ENCODE measurements at places on chromosomes 5 and 9.

DNA sequence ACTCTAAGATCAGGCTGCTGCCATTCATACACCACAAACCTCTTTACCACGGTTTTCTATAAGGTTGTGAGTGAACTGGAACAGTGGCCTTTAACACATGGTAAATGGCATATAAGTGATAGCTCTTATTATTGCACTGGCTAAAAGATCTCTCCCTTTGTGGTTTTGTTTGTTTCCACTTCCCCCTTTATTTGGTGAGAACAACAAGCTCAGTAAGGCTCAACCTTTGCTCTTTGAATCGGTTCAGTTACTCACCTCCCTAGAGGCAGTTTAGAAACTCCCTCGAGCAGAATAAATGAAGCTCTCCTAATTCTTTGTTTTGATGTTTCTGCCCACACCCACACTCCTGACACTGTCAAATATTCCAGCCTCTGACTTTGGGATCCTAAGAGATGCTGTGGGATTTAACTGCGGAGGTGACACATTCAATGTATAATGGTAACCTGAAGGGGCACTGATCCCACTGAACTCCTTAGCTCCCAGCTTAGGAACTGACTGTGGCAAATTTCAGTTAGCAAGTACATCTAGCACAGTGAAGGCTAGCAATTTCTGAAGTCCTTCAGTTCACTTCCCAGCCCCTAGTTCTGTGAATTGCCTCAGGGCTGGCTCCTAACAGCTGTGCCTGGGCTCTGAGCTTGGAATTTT is 22.5 kb upstream of the RAD23B start:
- DNase-seq = peak; percentile 8

- no peak for DNase-seq
These were observed 3.0 kb downstream of the PAX5 start for GRCh38 chr9:37031081-37031480.

GRCh38 chr5:74040811-74041491 is 415.0 kb downstream of the ARHGEF28 start:
- no peak for DNase-seq

DNA sequence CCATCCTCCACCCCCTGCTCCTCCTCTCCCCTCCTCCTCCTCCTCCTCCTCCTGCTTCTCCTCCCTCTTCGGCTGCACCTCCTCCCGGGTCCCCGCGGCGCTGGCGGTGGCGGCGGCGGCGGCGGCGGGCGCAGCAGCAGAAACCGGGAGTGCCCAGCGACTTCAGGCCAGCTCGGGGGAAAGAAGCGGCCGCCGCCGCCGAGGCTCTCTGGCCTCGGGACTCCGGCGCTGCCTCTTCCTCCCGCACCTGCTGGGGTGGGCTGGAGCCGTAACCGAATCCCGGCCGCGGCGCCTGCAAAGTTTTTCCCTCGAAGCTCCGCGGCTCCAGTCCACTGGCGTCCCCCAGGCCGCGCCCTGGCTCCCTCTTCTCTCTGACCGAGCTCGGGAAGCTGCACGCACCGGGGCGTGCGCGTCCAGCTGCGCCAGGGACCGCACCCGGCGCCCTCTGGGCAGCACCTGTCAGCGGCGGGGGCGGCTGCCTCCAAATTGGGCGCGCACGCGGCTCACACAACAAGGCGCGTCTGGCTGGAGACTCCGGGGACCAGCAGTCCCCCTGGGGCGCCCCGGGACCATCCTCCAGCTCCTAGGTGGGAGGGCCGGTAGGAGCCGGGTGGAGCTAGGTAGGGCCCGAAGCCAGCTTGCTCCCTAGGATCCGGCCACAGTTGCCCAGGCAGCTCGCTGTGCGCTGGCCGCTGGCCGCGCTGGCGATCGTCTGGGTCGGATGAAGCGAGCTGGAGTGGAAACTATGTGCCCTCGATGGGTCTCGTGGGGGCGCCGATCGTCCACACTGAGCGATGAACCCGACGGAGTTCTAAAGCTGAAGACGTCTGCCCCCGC is at the start of gene MCTP1:
TSS of gene MCTP1 (minus strand) at position 523 of the 837 bp plus-strand sequence.
- DNase-seq = peak; percentile 53

GRCh38 chr9:14081745-14082144 is 232.2 kb downstream of the NFIB start:
- no peak for DNase-seq

- DNase-seq = peak; percentile 47
These were observed at the start of gene DAB2 for GRCh38 chr5:39424736-39425637. Gene DAB2, minus strand, starts transcription at chr5:39424980. Its CDS starts 30,660 bp downstream, at chr5:39394320.

DNA sequence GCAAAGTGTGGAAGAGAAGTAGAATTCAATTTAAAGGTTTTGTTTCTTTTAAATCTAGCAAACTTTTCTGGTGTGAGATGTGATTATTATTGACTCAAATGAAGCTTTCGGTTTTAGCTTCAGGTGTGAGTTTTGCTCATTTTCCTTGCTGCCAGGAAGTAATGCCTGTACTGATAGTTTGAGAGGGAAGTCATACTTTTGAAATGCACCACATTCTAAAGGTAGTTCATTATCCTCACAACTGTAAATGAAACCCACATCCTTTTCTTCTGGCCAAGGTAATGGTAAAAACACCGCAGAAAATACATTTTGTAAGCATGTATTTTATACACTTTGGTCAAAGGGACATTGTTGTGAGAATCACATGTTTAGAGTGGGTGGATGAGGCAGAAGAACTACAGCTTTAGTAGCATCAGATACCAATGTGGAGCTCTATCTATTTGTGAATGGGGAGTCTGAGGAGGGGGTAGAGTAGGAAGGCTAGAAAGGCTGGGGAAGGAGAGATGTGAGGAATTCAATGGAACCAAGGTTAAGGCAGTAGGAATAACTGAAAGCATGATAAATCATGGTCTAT is 167.0 kb upstream of the CDKN2B start:
- DNase-seq = no peak

GRCh38 chr5:172541099-172541772 is 86.9 kb upstream of the SH3PXD2B start:
- no peak for DNase-seq

- DNase-seq = no peak
These were observed 3.6 kb upstream of the TRIM32 start for GRCh38 chr9:116683535-116683934.

DNA sequence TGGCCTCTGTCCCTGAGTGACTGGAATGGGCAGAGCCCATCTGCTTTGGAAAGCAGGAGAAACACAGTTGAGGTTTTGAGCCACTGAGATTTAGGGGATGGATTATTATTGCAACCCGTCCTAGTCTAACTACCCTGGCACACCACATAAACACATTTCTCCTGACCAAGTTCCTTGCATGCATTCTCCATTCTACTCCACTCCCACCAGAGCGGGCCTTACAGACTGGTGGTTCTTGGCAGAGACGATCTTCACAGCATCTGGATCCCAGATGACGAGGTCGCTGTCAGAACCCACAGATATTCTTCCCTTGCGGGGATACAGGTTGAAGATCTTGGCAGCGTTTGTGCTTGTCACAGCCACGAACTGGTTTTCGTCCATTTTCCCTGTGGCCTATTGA is 111.0 kb downstream of the DPYSL3 start:
- no peak for DNase-seq

DNA sequence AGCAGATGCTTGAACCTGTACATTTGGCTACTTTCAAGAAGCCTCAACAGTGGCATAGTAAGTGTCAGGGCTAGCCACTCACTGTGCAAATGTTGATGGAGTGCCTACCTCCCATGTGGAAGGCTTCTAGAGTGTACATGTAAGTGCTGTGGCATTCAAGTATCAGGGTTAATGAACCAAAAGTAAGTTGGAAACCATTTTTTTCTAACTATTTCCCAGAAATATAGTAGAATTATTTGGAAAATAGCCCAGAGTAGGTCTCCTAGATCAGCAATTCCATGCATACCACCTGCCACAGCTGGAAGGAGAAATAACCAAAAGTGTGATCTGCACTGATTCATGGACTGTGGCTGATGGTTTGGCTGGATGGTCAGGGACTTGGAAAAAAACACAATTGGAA is 53.3 kb downstream of the FOXD1 start:
- no peak for DNase-seq

DNA sequence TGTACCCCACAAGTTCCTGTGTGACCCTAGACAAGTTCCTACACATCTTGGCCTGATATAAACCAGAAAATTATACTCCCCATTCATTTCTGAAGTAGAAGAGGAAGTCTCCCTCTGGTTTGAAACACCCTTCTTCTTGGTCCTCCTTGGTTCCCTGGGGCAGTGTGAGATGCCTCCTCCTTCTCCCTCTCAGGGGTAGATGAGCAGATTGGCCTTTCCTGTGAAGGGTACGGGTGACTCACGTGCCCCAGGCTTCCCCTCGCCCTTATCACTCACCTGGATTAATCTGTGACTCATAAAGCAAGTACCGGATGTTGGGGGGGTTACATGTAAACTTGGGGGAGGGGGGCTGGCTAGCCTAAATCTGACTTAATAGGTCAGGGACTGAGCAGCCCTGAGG is 11.1 kb upstream of the AQP3 start:
- peak; percentile 41 for DNase-seq

- no peak for DNase-seq
These were observed 6.0 kb downstream of the CAMK4 start for GRCh38 chr5:111229871-111230810.

DNA sequence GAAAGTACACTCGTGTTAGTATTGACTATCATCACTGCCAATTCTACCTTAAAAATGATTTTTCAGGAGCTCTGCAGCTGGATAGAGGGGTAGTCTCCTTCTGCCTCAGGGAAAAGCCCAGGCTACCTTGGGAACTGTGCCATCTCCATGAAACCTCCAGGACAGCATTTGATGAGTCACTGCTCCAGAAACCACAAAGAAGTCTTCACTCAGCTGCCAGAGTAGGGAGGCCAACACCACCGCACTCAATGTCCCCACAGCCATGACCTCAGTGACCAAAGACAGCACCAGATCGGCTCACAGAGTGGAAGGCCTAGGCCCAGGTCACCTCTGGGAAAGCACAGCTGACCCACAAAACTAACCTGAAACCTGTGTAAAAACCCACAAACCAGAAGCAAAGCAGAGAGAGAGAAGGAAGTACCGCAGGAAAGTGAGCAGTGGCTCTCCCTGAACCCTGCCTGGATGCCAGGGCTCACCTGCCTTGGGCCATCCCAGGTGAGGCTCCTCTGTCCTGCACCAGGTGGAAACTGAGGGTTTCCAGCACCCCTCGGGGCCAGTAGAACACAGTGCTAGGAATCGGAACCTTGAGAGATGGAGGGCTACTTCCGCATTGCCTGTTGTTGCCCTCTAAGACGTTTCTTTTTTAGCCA is 30.0 kb downstream of the S1PR3 start:
- no peak for DNase-seq

DNA sequence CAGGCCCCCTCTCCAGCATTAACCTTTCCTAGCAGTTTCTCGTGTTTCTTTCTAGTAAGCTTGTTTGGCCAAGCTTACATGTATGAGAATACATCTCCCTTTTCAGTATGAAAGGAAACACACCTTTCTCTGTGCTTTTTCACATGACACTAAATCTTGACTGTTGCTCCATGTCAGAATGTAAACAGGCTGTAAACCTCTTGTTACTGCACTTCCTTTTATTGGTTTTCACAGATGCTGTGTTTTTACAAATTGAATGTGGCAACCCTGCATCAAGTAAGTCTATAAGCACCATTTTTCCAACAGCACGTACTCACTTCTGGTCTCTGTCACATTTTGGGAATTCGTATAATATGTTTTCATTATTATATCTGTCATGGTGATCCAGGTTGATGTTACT is 2.2 kb upstream of the CANX start:
- DNase-seq = no peak

GRCh38 chr5:115626445-115626823 is 598 bp upstream of the TMED7 start:
- peak; percentile 83 for DNase-seq

DNA sequence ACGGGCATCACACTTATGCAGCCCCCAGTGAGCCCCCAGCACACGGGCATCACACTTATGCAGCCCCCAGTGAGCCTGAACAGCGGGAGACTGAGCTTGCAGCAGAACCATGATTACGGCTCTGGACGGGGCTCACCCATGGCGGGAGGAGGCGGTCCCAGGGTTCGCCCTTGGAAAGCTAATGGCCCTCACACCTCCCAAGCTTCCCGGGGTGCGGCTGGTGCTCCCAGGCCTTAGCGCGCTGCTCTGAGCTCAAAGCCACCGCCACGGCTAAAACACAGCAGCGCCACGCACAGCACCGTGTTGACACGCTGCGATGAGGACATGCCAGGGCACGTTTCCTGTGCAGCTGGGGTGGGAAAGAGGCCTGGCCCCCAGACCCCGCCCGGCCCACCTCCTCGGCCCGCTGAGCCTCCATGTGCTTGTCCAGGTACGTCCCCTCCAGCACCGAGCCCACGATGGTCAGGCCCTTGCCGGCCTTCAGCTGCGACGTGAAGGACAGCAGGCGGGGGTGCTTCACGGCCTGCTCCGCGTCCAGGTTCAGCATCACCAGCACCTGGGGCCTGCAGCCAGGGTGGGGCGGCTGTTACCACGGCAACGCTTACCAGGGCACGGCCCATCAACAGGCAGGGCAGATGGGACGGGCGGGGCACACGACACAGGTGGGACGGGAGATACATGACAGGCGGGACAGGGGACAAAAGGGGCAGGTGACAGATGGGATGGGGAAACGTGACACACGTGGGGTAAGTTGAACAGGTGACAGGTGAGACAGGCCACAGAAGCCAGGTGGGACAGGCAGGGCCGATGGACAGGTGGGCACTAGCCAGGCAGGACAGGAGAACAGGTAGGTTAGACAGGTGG is 38.4 kb downstream of the SLC12A7 start:
- DNase-seq = no peak

GRCh38 chr9:87108661-87109060 is 161.4 kb upstream of the GAS1 start:
- no peak for DNase-seq

- DNase-seq = no peak
These were observed 16.6 kb downstream of the OR2V1 start for GRCh38 chr5:181114284-181114843.

DNA sequence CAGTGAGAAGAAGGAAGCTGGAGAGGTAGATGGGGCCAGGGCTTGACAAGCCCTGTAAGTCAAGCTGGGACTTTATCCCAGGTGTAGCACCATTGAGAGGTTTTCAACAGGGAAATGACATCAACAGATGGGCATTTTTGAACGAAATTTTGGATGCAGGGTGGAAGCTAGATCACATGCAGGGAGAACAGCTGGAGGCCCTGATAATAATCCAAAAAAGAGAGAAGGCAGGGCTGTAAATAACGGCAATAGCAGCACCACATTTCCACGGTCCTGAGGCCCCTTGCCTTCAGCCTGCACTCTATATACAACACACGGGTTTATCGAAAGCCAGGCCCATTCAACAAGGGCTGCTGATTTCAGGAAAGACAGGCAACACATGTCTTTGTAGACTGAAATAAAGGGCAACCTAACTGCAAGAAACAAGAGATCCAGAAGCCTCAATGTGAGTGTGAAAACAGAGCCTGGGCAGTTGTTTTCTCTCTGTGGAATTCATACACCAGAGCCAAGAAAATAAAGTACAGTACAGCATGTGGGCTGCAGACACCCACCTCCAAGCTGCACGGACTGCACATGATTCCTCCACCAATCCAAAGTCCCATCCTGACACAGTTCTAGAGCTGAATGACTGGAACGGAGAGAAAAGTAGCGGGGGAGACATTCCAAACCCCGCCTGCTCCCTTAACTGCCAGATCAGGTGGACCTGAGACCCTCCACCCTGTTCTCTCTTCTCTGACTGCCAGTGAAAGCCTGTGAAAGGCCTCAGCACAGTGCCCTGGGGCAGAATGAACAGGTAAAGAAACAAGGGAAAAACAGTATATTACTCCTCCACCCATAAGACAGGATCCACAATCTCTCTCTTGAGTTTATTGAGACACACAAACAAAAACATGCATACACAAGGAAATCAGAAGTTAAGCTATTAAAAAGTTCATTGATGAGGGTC is 36.3 kb downstream of the KLHL3 start:
- DNase-seq = no peak

- peak; percentile 59 for DNase-seq
These were observed at the start of gene ARL10 for GRCh38 chr5:176365351-176366231. Gene ARL10, plus strand, starts transcription at chr5:176365487. Its CDS starts 77 bp downstream, at chr5:176365564.

- no peak for DNase-seq
These were observed 5.3 kb downstream of the ABO start for GRCh38 chr9:133269537-133270362.
